A172 (cell line): ENCODE measurements at places on chromosomes 16 and 17. TPM values are rescaled to one million over a fixed set of nuclear protein-coding genes. Genes with fewer than 3 reads are reported as not detected.

GLTPD2 gene
- total RNA-seq = not detected in 2 replicates

- DNase-seq = no peak
These were observed 1.2 kb downstream of the MIF4GD start for GRCh38 chr17:75269844-75270217.

DNA sequence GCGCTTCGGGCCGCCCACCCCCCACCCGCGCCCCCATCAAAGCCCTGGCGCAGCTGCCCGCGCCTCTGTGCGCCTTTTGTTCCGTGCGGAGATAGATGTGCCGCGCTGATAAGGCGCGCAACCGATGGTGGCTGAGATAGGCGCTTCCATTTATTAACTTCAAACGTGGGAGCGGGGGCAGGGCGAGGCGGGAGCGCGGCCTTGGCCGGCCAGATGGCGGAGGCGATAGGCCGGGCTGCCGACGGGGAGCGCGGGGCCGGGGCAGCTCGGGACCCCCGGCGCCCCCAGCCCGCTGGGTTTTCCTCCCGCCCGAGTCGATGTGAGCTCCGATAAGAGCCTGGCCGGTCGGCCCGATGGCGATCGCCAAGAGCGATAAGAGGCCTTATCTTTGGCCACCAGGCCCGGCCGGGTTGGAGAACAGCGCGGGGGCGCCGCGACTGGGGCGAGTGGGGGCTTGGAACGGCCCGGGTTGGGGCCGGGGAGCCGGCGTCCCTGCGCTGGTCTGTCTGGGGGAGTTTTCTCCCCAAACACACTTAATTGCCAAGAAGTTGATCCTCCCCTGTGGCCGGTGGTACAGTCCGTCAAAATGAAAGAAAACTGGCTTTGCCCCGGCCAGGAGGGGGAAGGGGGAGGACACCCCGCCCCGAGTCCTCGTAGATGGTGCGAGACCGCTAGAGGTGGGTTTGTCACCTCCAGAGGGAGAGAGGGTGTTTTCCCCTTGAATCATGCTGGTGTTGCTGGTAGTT is 2.7 kb downstream of the ZFPM1 start:
- DNase-seq = peak; percentile 44

DNA sequence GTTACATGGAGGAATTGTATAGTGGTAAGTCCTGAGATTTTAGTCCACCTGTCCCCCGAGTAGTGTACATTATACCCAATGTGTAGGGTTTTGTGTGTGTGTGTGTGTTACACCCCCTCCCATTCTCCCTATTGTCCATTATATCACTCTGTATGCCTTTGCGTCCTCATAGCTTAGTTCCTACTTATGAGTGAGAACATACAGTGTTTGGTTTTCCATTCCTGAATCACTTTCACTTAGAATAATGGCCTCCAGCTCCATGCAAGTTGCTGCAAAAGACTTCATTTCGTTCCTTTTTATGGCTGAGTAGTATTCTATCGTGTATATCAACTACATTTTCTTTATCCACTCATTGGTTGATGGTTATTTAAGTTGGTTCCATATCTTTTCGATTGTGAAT is 635 bp upstream of the FA2H start:
- no peak for DNase-seq

GRCh38 chr16:57622361-57623250 is 5.8 kb upstream of the ADGRG1 start:
- DNase-seq = no peak

GRCh38 chr17:56290101-56290801 is 137.0 kb downstream of the ANKFN1 start:
- DNase-seq = no peak

DNA sequence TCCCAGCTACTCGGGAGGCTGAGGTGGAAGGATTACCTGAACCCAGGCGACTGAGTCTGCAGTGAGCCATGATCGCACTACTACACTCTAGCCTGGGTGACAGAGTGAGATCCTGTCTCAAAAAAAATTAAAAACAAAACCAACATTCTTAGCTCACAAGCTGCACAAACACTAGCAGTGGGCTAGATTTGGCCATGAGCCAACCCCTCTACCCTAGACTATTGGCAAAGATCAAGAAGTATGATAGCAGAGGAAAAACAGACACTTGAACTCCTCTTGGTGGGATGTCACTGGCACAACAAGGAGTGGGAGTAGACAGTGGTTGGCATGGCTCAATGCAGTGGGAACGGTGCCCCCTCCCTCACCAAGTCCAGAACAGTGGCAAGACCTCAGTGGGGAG is 19.6 kb upstream of the RIPOR1 start:
- no peak for DNase-seq

GRCh38 chr17:28118362-28118761 is 75.9 kb downstream of the NLK start:
- DNase-seq = no peak

- DNase-seq = no peak
These were observed 20.8 kb downstream of the TRPV2 start for GRCh38 chr17:16435925-16436886.

DNA sequence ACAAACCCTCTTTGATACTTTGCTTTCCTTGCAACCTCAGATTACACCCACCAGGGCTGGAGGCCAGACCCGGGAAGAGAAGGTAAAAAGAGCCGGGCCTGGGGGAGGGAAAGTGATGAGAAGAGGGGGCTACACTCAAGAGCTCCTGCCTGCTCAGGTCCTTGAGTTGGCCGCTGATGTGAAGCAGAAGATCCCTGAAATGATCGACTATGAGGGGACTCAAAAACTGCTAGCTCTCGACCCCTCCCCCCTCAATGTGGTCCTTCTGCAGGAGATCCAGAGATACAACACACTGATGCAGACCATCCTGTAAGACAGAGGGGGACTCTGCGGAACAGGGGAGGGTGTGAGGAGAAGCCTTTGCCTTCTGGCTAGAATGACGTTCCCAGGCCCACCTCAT is 2.8 kb upstream of the KDM6B start:
- DNase-seq = no peak

DNA sequence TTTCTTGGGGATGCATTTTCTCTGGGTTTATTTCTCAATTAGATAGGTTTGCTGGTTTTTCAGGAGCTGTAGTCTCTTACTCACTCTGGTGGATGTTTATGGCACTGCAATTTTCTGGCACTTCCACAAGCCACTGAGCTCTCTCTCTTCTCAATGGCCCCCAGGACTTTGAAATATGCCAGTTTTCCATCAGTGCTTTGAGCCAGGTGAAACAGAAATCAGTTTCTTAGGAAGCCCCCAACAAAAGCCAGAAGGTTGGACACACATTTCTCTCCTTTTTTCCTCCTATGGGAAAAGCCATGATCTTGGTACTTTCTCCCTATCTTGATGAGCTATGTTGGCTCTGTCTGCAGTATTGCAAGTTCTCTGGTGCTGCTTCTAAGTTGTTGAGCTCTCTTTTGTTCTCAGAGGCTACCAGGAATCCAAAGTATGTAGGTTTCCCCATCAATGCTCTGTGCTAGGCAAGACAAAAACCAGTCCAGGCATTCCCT is 90.7 kb upstream of the SMIM36 start:
- DNase-seq = peak; percentile 40
